CD8-positive, alpha-beta T cell (primary cell): ENCODE measurements at places on chromosomes 6 and 20. TPM values are rescaled to one million over a fixed set of nuclear protein-coding genes. Genes with fewer than 3 reads are reported as not detected.

RALGAPA2 gene
- total RNA-seq, result 15.4 TPM

SYNJ2 gene
- total RNA-seq, result 29.5 TPM

FAM83C gene
- total RNA-seq, result not detected

ADGRF5 gene
- not detected for total RNA-seq

GRCh38 chr20:60058879-60059278, 100.7 kb downstream of the CDH26 start:
- no peak for DNase-seq

DNA sequence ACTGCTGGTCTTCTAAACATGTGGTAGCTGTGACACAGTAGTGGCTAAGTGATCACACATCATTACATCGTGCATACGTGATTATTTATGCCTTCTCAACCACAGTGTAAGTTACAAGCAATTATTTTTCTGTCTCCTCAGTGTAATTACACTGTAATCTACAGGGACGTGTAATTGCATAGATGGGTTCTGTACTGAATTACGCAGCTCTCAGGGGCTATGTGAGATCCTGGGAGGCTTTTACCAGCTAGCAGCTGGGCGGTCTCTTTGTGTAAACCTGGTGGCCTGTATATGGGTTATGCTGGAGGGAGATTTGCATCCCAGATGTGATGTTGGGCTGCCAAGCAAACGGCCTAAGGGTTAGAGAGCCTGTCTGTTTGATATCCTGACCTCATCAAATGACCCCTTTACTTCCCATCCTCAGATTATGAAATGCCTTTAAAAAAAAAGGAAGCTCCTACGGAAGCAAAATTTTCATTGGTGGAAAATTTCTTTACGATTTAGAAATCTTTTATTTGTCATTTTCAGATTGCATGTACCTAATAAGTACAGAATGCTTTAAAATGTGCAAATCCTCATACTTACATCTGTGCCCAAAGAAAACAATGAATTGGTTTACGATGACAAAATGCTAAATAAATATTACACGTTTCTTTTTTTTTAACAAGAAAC, 402.8 kb upstream of the JAG1 start:
- no peak for DNase-seq

GRCh38 chr6:38024908-38025307, 205.4 kb downstream of the ZFAND3 start:
- DNase-seq, result no peak

- DNase-seq, result no peak
Measured at GRCh38 chr6:43128926-43129325, 42.1 kb upstream of the SRF start.

- no peak for DNase-seq
Measured at GRCh38 chr6:56526860-56527544, 115.7 kb downstream of the DST start.

- DNase-seq, result no peak
Measured at GRCh38 chr6:11785774-11786579, 7.4 kb upstream of the ADTRP start.
